Activated CD8-positive, alpha-beta memory T cell treated with anti-CD3 and anti-CD28 coated beads for 1 hour (primary cell): ENCODE measurements at places on chromosomes 4 and X.

GRCh38 chrX:1316527-1316926 lies 20.1 kb upstream of the IL3RA start:
- DNase-seq = no peak

- DNase-seq = no peak
Measured at GRCh38 chr4:55727746-55728145, 91.6 kb upstream of the NMU start.

- DNase-seq = no peak
Measured at GRCh38 chr4:57442831-57443291, 332.7 kb upstream of the IGFBP7 start.

GRCh38 chrX:2237976-2238375 lies 262.8 kb downstream of the DHRSX start:
- no peak for DNase-seq

DNA sequence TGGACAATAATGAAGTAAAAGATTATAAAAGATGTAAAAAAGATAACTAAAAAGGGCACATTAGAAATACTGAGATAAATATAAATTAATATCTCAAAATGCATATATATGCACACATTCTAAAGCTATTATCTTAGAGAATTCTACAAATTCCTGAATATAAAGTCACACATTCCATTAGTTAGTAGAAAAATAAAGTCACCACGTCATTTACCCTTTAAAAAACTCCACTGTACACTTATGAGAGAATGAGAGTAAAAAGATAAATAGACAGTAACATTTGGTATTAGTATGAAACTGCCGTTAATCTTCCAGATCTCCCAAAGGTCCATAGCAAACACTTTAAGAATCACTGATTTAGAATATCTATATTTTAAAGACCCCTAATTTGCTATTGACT lies 67.2 kb upstream of the IL15 start:
- DNase-seq = no peak

- no peak for DNase-seq
Measured at GRCh38 chr4:60923075-60923474, 277.1 kb upstream of the ADGRL3 start.

DNA sequence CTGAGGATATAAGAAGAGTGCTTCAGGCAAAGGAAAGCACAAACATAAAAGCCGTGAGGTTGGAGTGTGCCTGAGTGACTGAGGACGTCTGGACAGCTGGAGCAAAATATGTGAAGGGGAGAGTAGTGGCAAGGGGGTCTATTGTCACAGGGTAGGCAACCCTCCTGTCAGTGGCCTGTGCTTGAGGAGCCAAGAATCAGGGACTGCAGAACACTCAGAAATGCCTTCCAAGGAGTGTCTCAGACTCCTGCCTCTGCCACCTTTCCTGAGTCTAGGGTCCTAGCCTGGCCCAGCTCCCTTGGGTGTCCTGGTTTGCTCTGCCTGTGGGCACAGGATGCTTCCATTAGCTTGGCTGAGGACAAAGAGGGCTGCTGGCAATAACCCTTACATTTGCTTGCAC lies 152.5 kb upstream of the PJA1 start:
- DNase-seq = no peak

GRCh38 chr4:128653527-128654444 lies 155.7 kb upstream of the JADE1 start:
- no peak for DNase-seq

DNA sequence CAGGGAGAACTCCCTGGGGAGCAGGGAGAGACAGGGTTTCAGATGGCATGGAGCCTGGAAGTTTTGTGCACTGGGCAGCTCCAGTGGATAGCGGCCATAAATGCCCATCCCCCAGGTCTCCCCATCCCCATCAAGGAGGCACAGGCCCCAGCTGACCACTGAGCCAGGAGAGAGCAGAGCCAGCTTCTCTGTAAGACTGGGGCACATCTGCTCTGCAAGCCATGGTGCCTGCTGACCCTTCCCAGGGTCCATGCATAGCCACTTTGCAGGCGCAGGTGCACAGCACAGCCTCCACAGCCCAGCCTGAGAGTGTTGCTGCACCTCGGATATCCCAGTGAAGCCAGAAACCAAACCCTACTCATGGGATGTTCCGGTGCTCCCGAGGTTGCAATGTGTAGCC lies 206.3 kb upstream of the SPANXN4 start:
- no peak for DNase-seq

DNA sequence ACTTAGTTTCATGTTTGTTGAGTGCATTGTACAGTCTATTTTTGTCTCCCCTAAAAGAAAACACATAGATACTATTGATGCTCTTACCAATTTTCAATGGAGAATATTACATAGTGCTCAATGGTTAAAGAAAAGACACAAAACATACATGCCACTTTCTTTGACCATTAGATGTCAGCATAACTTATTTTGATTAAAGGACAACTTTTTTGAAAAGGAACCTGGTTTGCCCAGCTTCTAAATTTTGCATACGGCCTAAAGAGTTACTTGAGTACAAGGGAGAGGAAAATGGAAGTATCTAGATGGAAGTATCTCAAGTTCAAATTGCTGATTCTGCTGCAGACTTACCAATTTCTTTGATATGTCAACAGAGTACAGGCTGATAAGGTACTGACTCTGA lies 68.5 kb downstream of the METTL14 start:
- DNase-seq = no peak

GRCh38 chr4:6121941-6122340 lies 78.4 kb downstream of the JAKMIP1 start:
- DNase-seq = no peak

DNA sequence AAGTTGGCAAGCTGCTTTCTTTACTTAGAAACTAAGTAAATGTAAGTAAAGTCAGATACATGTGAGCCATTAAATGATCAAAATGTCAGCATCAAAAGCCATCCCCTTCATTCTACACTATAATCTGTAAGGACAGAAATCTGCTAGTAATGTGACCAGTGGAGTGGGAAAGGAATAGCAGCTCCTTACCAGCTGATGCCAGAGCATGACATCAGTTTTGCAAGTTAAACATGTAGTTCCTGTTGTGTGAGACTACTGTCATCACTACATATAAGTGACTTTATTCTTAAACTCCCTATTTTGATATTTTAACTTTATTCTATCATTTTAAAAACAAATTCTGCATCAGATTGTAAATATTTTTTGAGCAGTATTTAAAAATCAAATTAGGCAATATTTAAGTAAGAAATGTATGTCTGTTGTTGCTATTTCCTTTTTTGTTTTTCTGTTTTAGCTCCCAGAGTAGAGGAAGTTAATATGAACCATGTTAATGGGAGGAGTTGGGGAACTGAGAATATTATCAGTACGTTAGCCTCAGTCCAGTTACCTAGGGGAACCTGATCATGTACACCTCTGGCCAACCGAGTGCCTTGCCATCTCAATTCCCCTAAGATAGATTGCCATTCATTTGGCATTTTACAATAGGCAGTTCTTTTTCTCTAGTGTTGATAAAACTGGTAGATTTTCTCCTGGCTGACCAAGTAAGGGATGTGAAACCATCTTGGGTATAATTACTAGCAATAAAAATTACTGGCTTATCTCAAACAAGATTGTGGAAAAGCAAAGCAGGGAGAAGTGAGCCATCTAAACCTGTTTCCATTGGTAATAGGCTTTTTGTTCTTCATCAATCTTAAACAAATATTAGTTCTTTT lies 34.7 kb downstream of the CCNI start:
- DNase-seq = no peak

DNA sequence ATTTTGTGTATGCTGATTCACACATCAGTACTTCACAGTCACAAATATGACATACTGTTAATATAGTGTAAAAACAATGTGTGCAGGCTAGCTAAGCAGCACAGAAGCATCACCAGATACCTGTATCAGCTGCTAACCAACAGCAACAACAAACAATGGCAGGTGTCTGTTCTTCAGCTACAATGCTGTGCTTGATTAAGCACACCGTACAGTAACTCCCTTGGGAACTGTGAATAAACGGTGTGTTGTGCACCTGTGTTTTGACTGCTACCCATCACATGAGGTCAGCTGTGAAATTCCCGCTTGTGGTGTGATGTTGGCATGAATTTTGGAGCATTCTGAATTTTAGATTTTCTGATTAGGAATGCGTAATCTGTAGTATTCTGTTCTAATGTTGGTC lies 379.7 kb upstream of the FAT1 start:
- no peak for DNase-seq

DNA sequence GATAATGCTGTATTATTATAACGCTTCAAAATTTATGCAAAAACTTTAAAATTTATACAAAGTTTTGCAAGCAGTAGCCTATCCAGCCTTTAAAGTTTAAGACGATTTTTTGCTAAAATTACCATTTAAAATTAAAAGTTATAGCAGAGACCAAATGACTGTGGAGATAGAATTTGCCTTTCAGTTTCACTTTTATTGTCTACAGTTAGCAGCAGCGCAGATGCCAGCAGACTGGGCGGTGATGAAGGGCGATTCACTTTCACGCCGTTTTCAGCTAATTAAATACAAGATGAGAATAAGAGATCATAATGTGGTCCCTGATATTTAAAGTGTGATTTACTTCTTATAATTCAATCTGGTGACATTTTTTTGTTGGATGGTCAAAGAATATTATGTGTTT lies 1381.5 kb upstream of the ADGRL3 start:
- DNase-seq = no peak

DNA sequence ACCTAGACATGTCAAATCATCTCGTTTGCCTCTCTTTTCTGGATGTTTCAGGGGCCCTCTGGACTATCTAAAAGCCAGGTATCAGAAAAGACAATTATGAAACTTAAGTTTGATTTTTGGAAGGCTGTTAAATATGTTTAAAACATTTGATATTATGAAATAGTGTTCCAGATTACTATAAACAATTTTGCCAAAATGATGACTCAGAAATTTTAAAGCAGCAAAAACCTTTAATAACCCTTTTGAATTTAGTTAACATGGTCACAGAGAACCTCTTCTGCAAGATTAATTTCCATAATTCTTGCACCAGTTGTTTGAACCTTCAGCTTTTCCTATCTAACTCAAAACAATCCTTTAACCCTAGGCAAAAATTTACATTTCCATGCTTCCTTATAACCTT lies 18.8 kb upstream of the FAM47E start:
- DNase-seq = no peak

DNA sequence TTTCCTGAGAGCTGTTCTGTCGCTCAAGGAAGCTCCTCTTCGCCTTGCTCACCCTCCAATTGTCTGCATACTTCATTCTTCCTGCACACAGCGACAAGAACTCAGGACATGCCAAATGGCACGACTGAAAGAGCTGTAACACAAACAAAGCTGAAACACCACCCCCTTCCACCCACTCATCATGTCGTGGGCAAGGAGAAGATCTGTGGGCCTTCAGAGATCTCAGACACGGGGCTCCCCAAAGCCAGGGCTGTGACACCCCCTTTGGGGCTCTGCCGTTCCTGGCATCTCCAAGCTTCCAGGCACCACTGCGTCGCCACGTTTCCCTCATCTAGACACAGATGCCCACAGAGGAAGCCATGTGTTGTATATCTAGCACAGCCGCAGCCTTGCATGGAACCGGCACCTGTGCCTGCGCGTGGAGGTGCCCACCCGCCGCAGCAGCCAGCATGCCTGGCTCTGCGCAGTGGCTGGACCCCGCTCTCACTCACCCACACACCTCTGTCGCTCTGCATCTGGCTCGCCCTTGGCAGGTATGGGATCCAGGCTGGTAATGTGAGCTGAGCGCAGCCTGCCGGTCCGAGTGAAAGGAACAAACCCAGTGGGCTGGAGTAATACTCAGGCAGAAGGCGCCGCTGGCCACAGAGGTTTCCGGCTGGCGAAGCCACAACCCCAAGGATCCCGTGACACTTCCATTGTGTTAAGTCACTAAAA lies 676.4 kb upstream of the INTU start:
- no peak for DNase-seq

DNA sequence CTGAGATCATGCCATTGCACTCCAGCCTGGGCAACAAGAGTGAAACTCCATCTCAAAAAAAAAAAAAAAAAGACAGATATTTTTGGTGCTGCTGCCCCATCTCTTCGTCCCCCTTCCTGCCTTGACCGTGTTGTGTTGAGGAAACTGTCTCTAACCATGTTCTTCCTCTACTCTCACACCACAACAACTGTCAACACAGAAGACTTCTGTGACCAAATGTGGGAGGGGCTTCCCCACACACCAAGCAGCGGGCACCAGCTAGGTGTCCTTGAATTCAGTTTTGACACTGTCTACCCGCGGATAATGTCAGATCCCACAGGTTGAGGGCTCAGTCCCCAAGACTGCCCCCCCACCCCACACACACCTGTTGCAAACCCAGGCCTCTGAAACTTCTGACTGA lies 104.7 kb upstream of the BCOR start:
- DNase-seq = no peak

DNA sequence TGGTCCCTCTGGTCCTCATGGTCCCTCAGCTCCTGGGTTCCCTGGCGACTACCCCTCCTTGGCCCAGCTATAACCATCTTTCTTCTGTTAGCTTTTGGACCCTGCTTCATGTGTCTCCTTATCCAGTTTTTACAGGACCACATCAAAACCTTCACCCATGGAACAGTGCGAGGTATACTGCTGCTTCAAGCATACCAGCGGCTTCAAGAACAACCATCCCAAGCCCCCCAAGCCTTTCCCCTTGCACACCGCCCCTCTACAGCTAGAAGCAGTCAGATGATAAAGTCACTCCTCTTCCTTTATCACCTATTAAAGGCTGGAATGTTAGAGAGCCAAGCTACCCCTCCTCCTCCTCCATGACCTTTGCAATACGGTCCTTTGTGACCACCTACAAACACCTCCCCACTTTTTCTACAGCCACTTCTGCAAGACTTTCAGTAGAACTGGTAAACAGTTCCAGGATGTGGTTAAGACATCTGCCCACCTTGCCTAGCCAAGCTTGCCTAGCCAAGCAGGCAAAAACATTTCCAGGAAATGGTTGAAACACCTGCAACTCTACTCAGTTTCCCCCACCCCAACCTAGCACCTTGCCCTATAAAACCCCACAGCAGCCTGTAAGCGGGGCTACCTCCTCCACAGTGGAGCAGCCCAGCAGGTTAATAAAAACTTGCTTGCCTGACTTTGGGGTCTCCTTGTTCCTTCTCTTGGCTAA lies 125.7 kb downstream of the ZC4H2 start:
- no peak for DNase-seq

DNA sequence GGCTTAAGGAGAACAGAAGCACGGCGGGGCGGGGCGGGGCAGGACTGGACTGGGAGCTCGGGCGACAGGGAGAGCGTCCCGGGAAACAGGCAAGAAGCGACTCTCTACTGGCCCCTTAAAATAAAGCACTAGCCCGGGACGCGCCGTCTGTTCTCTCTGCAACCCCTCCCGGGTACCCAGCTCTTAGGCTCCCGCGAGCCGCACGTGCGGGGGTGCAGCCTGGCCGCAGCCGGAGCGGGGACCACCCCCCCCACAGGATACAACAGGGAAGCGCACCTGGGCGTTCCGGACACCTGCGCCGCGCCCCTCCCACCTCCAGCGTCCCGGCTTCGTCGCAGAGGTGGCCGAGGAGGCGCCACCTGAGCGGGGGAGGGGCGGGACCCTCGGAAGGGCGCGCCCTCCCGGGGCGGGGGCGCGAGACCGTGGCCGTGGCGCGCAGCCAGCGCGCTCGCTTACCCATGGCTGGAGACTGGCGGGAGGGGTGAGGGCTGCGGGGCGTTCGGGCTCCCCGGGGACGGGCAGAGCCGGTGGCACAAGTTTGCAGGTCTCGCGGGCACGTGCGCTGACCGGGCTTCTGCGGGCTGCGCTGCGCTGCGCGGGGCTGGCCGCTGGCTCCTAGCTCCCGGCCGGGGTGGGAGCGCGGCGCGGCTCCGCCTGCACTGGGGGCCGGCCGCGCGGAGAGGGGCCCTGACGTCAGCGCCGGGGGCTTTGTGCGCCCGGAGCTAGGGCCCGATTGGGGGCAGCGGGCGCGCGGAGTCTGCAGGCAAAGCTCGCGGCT lies 91.5 kb downstream of the GEMIN8 start:
- no peak for DNase-seq
